ENCODE measurements at places on chromosomes 4 and X. TPM values are rescaled to one million over a fixed set of nuclear protein-coding genes. Genes with fewer than 3 reads are reported as not detected.

The ASB11 gene
- not detected for total RNA-seq

The ADH1C gene
- not detected for total RNA-seq

The TSC22D3 gene
- total RNA-seq = 84.7 TPM

- no peak for DNase-seq
These were observed 23.2 kb upstream of the PTTG2 start for GRCh38 chr4:37936889-37937498.

- no peak for DNase-seq
These were observed 62.4 kb upstream of the NDP start for GRCh38 chrX:44035571-44035970.

- DNase-seq = peak; percentile 100
These were observed 1.3 kb upstream of the TMEM154 start for GRCh38 chr4:152680988-152681603.

- DNase-seq = no peak
These were observed 44.7 kb upstream of the AFAP1 start for GRCh38 chr4:7984286-7984925.

- peak; percentile 59 for DNase-seq
These were observed 1.6 kb upstream of the RBM46 start for GRCh38 chr4:154779362-154779947.

DNA sequence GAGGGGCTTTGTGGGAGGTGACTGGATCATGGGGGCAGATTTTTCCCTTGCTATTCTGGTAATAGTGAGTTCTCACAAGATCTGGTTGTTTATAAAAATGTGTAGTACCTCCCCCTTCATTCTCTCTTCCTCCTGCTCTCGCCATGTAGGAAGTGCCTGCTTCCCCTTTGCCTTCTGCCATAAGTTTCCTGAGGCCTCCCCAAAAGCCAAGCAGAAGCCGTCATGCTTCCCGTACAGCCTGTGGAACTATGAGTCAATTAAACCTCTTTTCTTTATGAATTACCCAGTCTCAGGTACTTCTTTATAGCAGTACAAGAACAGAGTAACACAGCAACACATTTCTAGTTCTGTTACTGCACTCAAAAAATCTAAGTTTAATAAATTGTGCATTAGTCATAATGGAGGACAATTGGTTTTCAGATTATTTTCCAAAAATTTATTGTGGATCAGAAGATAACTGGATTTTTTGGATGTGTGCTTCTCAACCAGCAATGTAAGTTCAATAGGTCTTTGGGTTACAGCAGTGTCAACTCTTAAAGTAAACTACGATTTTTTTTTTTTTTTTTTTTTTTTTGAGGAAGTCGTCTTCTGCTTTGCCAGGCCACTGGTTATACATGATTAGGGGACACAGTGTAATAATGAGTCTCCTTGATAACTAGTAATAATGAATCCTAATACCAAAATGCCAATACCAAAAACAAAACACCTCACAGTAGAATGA lies 69.9 kb downstream of the CHIC2 start:
- DNase-seq = no peak
